ENCODE measurements at places on chromosomes 2 and 18.

GRCh38 chr2:128420776-128421175 lies 102.1 kb upstream of the HS6ST1 start:
- DNase-seq: no peak

DNA sequence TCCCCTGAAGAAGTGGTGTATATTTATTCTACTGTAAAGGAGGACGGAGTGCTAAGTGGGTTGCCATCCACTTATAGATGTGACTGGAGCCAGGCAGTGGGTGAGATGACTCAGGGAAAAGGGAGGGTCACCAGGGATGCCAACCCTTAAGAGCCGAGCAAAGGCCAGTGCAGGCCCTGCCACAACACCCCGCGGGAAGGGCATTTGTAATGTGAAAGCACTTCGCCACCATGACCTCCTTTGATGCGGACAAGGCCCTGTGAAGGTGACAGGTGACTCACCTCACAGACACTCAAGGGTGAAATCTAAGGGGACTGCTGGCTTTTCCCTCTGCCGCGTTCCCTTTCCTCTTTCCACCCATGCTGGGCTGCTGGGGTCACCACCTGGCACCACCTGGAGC lies 50.2 kb upstream of the MRPL33 start:
- DNase-seq: no peak

DNA sequence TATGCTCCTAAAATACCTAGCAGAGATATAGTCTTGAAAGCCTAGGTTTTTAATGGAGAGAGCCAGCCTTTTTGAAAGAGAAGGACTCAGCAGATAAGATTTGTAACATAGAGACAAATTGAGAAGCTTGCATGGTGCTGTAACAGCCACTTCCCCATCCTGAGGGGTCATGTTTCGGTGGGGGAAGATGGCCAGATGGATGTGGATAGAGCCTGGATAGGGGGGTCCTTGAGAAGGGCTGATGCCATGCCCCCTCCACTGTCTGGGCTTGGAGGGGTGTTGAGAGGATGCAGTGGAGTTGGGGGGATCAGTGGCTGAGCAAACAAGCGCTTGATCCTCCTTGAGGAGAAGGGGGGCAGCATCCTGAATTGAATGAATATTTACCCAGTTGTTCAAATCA lies 178.0 kb upstream of the HS6ST1 start:
- DNase-seq: no peak

DNA sequence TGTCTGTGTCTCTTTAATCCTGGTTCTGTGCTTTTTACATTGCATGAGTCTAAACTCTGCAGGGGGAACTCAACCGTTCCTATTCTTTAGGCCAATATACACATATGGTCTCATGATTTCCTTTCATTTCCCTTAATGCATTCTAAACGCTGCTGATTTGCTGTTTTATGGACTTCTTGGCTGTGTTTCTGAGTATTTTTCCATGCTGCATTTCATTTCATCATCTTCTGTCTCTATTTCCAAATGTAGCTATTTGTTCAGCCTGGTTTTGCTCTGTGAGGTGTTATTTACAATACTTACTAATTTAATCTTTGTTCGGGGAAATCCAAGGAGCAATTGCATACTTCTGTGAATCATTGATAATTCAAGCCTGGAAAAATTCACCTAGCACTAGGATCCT lies 897.2 kb downstream of the TSN start:
- DNase-seq: no peak

DNA sequence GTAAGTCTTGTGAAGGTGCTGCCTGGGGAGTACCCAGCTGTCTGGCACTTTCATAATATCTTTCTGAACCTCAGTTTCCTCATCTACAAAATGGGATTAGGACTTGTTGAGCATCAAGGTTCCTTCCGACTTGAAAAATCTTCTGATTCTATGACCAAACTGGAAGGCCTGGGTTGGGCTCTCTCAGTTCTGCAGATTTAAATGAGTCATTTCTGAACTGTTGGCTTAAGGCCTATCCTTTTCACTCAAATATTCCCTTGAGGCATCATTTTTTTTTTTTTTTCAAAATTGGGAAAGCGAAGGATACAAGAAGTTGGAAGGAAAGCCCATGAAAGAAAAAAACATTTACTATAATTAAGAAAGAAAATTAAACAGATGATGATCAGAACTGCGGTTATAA lies 40.8 kb upstream of the CYP1B1 start:
- DNase-seq: no peak

- no peak for DNase-seq
Observed at GRCh38 chr18:5064841-5065370, 132.2 kb downstream of the AKAIN1 start.

GRCh38 chr2:189530965-189531637 lies 49.5 kb downstream of the SLC40A1 start:
- no peak for DNase-seq

DNA sequence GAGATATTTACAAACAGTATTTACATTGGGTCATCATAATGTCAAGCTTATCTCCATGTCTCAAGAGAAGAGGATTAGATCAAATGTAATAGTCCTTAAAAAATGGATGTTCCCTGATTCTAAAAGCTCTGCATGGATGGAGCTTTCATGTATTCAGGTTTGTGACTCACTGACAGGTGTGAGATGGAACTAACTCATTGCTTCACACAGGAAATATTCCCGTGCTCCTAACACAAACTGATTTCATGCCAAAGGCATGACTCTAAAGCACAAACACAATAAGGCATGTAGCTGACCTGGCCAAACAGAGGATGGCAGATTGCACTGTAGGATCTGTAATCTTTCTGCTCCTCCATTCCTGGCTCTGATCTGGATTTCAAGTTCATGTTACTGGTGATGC lies 110.0 kb downstream of the ALK start:
- no peak for DNase-seq

- no peak for DNase-seq
Observed at GRCh38 chr18:38693104-38693503, 1127.5 kb upstream of the CELF4 start.

- DNase-seq: peak; percentile 50
Observed at GRCh38 chr2:230956827-230957755, 32.0 kb upstream of the GPR55 start.

DNA sequence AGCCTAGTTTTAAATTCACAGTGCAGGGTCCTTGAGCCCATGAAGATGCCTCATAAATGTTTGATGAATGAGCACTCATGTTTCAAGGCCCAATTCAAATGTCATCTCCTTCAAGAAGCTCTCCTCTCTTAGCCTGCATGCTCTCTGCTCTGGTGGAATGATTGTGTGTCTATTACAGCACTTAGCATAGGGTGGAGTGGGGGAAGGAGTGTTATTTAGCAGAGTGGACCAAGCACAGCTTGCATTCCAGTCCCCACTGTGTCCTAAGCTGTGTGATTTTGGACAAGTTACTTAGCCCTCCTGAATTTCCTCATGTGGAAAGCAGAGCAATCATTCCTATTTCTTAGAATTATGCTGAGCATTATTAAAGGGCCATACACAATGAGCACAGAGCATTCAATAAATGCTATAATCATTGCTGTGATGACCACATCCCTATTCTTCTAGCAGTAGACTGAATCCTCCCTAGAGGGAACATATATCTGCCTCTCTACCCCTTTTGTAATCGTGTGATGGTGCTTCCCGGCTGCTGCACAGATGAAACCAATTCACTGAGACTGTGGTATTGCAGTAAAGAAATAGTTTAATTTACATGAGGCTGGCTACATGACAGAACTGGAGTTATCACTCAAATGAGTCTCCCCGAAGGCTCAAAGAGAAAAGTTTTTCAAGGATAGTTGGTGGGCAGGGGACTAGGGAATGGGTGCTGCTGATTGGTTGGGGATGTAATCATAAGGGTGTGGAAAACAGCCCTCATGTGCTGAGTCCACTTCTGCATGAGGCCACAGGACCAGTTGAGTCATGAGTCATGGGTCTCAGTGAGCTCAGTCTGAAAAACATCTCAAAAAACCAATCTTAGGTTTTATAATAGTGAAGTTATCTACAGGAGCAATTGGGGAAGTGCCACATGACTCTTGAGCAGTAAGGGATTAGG lies 173.4 kb upstream of the NDUFV2 start:
- DNase-seq: no peak

GRCh38 chr18:73660931-73661856 lies 486.4 kb downstream of the FBXO15 start:
- DNase-seq: no peak

DNA sequence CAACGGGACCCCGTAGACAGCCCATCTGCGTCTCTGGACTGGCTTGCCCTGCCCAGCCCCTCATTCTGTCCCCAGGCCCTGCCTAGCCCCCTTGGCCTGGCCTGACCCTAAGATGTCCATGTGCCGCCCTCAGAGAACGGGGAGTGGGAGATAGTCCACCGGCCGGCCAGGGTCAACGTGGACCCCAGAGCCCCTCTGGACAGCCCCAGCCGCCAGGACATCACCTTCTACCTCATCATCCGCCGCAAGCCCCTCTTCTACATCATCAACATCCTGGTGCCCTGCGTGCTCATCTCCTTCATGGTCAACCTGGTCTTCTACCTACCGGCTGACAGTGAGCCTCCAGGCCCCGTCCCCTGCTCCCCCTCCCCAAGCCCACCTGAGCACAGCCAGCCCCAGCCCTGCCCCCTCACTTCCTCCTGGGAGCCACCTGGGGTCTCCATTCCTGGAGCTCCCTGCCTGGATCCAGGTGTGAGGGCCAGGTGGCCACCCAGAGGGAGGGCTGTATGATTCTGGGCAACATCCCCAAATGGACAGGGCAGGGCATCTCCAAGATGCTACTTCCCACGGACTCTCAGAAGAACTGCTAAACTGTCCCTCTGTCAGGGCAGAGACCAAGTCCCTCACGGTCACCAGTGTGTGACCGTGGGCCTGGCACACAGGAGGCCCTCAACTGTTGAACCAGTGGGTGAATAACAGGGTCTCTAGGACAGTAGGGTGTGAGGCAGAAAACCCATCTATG lies 4.0 kb downstream of the CHRND start:
- no peak for DNase-seq

GRCh38 chr2:205745661-205746419 lies 63.5 kb downstream of the NRP2 start:
- no peak for DNase-seq

DNA sequence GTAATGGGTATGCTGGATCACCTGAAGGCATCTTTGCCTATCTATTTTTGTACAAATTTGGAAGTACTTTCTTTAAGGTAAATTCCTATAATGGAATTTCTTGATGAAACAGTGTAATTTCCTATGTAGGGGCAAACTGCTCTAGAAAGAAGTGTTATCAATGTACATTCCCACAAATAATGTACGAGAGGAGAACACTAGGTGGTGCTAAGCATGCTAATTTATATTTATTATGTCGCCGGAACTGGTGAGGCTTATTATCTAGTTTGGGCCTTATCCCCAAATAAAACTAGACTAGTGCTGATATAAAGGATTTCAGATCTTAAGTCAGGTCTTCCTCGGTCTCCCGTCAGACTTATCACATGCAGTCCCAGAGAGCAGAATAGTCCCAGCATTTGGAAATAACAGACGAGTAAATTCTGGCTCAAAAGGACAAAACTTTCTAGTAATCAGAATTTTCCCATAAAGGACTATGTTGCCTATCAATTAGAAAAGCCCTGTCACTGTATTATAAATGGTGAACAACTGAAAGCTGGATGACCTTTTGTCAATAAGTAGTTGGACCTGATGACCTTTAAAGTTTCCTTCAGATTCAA lies 86.9 kb upstream of the RBBP8 start:
- peak; percentile 6 for DNase-seq

GRCh38 chr2:234422981-234423431 lies 73.9 kb downstream of the ARL4C start:
- DNase-seq: peak; percentile 66

DNA sequence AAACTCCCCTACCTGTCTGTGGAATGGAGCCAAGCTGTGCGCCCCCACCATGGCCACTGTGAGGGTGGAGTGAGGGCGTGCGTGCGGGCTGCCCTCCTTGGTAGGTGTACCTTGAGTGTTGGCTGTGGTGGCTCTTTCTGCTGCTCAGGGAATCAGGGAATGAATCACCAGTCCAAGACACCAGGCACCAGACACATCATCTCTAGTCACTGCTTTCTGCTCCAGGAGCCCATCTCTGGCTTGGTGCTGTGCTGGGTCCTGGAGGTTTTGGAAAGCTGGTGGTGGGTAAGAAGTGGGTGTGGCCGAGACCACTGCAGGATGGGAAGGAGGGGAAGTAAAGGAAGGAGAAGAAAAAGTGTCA lies 209.9 kb downstream of the SEPTIN10 start:
- no peak for DNase-seq

GRCh38 chr2:30491225-30491624 lies 44.2 kb downstream of the LCLAT1 start:
- DNase-seq: no peak

GRCh38 chr18:3466872-3467271 lies 16.9 kb downstream of the TGIF1 start:
- DNase-seq: no peak

DNA sequence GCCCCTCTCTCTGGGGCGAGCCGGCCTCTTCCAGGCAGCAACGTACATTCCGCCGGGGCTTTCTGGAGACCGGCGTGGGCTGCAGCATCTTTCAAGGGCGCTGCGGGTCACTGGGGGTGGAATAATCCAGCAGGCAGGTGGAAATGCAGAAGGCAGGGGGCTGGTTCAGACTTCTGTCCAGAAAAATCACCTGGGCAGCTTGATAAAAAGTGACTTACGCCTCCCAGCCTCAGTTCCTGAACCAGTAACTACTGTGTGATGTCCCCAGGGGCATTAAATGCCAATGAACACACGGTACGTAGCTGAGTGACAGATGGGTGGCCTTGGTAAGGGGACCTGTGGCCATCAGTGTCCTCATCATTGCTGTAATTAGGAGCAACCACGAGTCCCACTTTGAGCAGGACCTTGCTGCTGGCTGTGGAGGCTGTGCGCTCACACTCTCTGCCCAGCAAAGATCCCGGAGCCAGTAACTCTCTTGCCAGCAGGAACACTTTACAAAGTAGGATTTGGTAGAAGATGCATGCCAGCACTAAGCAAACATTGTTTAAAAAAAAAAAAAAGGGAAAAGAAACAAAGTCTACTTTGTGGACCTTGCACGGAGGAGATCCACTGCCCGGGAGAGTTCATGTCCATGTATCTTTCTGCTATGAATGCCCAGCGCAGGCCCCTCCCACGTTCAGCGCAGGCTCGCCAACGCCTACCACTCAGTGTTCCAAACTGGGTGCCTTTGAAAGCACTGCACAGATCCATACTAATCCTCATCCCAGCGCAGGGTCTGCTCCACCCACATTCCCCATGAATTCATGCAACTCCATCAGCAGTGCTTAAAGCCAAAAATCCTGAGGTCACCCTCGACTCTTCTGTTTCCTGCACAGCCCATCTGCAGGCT lies 177.3 kb downstream of the HDAC4 start:
- DNase-seq: no peak

DNA sequence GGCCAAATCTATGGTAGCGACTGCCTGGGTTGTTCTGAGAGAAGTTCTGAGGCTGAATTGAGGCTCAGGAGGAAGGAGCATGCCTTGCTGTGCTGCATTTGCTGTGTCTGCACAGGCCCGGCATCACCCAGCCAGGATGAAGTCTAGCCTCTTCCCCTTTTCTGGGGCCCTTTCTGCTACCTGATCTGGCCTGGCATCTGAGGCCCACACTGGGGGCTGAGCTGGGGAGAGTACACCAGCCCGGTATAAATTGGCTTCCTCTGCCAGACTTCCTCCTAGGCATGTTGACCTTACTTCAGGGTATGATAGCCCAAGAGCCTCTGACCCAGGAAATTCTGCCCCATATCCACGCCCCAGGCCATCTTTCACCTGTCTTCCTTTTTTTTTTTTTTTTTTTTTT lies 30.0 kb downstream of the MRPL35 start:
- DNase-seq: peak; percentile 67

- DNase-seq: no peak
Observed at GRCh38 chr2:79272616-79273015, 113.1 kb upstream of the REG3A start.
